ENCODE measurements at places on chromosomes 6 and 20.

- DNase-seq, result no peak
Observed at GRCh38 chr20:62824476-62825332, 7.9 kb downstream of the COL9A3 start.

- DNase-seq, result no peak
Observed at GRCh38 chr6:131954059-131954774, 3.0 kb upstream of the CCN2 start.

- no peak for DNase-seq
Observed at GRCh38 chr6:117399924-117400323, 25.8 kb downstream of the ROS1 start.

- DNase-seq, result no peak
Observed at GRCh38 chr6:25590986-25591385, 61.0 kb upstream of the SCGN start.

DNA sequence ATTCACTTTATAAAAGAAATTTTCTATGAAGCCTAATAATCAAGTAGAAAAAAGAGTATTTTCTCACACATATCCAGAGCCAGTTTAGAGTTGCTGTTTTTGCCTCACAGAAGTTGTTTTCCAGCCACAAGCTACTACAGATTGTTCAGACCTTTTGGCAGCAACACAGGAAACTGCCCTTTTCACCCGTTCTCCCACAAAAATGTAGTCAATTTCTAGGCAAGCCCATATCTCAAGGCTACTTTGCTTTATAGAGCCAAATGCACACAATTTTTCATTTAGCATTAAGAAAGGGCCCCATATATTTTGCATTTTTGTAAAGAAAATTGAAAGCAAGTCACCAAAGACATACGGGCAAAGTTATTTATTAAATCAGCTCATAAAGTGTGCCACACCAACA lies 49.5 kb downstream of the EPB41L2 start:
- DNase-seq, result no peak

DNA sequence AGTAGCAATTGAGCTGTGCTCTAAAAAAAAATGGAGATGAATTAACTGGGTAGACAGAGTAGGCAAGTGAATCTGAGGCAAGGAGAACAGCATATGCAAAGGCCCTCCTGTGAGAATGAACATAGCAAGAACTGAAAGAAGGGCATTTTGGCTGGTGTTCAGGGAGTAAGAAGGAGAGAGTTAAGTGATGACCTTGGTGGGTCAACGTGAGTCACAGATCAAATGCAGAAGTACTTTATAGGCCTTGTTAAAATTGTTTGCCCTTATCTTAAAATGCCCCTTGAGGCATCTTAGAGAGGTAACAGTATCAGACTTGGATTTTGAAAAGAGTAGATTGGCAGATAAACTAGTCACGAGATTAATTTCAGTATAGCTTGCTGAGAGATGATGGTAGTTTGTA lies 24.5 kb downstream of the NDUFAF5 start:
- DNase-seq, result no peak

DNA sequence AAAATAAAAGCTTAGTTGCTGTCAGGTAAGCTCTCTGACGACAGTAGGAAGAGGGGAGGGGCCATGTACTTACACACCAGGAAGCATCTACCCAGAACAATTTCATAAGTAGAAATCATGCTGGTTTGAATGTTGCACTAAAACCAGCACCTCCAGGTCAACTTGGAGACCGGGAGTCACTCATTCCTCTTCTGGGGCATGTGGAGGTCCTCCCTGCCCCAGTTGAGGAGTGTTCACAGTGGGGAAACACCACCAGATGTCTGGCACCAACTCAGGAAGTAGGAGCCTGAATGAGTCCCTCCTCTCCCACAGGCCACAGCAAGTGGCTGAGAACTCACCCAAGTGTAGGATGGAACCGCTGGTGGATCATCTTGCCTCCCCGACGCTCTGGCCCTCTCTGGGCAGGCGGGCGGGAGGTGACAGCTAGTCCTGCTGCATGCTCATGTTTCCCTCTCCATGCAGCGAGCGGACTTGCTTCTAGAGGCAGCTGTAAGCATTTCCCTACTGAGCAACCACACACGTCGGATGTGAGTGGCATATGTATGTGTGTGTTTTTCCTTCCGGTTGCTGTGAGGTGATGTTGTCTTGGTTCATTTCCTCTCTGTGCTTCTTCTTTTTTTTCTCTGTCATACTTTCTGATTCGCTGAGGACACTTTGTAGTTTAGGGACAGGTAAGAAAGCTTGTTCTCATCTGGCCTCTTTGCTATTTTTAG lies 149.5 kb upstream of the NEDD9 start:
- DNase-seq, result peak; percentile 32

- no peak for DNase-seq
Observed at GRCh38 chr6:12450467-12450866, 160.3 kb downstream of the EDN1 start.

- no peak for DNase-seq
Observed at GRCh38 chr6:39214846-39215639, 14.2 kb downstream of the KCNK5 start.

GRCh38 chr6:14380901-14381828 lies 263.6 kb downstream of the CD83 start:
- DNase-seq, result no peak

DNA sequence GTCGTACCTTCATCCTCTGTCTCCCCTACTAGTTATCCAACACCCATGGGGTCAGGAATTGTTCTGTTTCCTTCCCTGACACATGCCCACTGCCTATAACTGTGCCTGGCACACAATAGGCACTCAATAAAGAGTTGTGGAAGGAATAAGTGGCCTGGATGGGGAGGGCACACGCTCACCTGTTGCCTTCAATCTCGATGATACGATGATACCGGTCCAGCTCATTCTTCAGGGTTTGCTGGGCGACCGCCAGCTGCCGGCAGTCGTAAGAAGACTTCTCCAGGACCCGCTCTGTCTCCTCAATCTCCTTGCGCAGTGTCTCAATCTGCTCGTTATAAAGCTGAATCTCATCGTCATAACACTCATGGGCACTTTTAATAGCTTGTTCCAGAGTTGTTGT lies 32.5 kb downstream of the BFSP1 start:
- DNase-seq, result no peak

GRCh38 chr6:113654396-113654795 lies 202.7 kb upstream of the MARCKS start:
- no peak for DNase-seq

DNA sequence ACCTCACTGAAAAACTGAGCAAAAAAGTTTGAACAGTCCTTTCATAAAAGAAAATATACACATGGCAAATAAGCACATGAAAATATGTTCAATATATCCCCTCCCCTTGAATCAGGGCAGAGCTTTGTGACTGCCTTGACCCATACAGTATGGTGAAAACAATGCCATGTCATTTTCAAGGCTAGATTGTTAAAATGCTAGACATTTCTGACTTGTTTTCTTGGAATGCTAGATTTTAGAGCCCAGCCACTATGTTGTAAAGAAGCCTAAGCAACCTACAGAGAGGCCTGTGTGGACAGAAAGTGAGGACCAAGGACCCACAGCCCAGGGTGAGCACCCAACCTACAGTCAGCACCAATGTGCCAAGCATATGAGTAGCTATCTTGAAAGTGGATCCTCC lies 17.1 kb upstream of the ASF1A start:
- no peak for DNase-seq

DNA sequence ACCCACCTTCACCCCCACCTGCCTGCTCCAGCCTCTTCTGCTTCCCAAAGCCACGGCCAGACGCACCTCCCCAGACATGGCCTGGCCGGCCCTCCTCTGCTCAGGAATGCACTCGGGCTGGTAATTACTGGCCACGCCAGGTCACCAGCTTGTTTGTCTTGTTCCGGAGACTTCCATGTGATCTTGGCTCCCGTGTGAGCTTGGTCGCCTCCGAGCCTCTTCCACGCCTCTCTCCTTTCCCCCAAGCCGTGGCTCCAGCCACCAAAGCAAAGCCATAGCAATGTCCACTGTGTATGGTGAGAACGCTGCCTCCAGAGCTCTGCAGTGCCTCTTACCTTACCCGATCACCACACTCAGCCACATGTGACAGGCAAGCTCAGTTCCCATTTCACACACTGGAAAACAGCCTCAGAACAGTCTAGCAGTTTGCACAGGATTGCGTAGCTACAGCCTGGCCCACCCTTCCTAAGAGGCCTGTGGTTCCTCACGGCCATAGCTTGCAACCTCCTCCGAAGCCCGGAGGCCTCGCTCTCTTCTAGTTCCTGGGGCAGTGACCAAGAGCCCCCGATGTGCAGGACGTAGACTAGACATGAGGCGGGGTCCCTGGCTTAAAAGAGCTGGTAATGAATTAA lies 48.1 kb upstream of the AFDN start:
- DNase-seq, result no peak

GRCh38 chr6:13252790-13253189 lies 75.5 kb downstream of the TBC1D7 start:
- no peak for DNase-seq

GRCh38 chr6:42532038-42532669 lies 31.7 kb upstream of the UBR2 start:
- DNase-seq, result no peak

DNA sequence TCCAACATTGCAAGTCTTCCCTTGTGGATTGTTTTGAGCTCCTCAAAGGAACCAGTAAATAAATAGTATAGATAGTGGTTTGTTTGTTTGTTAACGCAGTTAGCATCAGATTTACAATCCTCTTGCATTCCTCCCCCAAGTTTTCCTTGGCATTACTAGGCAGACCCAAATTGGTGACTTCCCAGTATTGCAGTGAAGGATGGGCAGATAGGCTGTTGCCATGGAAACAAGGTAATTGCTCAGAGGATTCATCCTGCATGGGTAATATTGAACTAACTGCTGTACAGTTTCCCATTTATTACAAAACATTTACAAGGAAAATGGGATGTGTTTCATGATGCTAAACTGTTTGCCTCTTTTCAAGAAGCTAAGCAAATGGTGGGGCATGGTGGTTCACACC lies 477.2 kb downstream of the EPM2A start:
- no peak for DNase-seq

DNA sequence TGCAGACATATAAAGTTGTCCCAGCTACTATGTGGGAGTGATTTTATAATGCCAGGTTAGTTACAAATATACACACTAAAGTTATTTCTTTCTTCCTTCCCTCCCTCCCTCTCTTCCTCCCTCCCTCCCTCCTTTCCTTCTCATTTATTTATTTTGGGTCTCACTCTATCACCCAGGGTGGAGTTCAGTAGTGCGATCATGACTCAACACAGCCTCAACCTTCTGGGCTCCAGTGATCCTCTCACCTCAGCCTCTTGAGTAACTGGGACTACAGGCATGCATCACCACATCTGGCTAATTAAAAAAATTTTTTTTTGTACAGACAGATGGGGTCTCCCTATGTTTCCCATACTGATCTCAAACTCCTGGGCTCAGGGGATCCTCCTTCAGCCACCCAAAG lies 59.2 kb downstream of the PHF20 start:
- DNase-seq, result no peak

- DNase-seq, result no peak
Observed at GRCh38 chr6:70289299-70289698, 13.6 kb downstream of the COL9A1 start.

DNA sequence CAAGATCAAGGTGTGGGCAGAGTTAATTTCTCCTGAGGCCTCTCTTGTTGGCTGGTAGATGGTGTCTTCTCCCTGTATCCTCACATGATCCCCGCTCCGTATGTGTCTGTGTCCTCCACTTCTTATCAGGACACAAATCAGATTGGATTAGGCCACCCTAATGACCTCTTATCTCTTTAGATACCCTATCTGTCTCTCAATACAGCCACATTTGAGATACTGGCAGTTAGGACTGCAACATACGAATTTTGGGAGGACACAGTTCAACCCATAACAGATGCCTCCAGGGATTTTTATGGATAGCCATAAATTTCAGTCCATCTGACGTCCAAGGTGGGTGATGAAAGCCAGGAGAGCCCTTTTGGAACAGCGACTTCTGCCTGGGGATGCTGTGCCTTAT lies 369.0 kb downstream of the NRN1 start:
- no peak for DNase-seq

GRCh38 chr6:111068866-111069234 lies 18.5 kb upstream of the SLC16A10 start:
- DNase-seq, result no peak

DNA sequence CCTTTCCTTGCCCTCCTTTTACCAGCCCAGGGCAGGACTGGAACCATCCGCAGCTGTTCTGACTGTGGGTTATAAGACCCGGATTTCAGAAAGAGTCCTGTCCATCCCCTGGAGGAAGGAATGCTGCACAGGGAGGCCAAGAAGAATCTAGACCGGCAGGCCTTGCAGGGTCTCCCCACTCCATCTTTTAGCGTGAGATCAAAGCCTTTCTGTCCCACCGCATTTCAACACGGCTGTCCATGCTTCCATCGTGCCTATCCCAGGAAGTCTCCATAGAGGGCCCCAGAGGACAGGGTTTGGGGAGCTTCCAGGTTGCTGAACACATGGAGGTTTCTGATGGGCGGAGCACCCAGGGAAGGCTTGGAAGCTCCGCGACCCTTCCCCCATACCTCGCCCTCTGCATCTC lies 79.3 kb upstream of the AGPAT4 start:
- no peak for DNase-seq

GRCh38 chr6:84524636-84525035 lies 239.8 kb downstream of the TBX18 start:
- no peak for DNase-seq

- DNase-seq, result no peak
Observed at GRCh38 chr20:34343458-34344211, 19.4 kb upstream of the ITCH start.

DNA sequence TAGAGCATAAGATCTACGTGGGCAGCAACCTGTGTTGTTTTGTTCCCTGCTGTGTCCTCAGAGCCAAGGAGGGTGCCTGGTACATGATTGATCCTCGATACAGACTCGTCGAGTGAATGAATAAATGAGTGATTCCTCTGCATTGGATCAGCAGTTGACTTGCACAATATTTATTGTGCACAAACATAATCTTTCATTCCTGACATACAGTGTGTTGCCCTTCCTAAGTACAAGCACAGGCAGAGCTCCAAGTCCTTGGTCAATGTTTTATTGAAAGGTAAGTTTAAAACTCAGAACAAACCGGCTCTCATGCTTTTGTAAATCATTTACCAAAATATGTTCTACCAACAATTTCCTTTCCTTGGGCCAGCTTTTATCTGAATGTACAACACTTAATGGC lies 57.4 kb downstream of the STMND1 start:
- no peak for DNase-seq

DNA sequence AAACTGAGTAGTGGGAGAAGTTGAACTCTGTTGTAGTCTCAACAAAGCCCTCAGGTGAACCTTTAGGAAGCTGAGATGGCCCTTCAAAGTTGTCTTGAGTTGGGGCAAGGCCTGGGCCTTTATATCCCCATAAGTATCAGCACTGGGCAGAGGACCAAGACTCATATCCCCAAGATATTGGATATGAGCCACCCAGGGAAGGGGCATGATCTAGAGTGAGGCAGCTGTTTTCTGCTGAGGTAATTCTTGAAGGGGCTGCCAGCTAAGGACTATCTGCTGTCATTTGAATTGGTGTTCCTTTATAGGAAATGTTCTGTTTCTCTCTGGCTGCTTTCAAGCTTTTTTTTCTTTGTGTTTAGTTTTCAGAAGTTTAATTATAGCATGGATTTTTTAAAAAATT lies 140.7 kb upstream of the FLRT3 start:
- no peak for DNase-seq

- no peak for DNase-seq
Observed at GRCh38 chr6:16564436-16564835, 196.8 kb downstream of the ATXN1 start.
